ENCODE measurements at places on chromosomes 4 and X.

DNA sequence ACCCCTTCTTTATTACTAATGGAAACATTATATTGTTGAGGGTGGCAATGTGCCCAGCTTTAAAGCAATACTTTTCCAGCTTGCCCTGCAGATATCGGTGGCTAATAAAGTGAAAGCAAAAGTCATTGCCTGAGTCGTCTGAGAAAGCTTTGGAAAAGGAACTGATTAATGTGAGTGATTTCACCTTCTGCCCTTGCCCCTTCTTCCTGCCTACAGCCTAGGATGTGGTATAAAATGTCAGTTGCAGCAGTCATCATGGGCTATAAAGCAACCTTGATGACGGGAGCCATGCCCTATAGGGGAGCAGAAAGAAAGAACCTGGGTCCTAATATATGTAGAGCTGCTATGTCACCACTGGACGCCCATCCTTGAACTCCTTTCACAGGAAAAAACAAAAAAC is 132.4 kb upstream of the USP9X start:
- no peak for DNase-seq

GRCh38 chr4:179196511-179196910 is 1754.3 kb upstream of the AGA start:
- no peak for DNase-seq

- DNase-seq: no peak
Measured at GRCh38 chr4:45693746-45694145, 430.1 kb downstream of the GABRG1 start.

DNA sequence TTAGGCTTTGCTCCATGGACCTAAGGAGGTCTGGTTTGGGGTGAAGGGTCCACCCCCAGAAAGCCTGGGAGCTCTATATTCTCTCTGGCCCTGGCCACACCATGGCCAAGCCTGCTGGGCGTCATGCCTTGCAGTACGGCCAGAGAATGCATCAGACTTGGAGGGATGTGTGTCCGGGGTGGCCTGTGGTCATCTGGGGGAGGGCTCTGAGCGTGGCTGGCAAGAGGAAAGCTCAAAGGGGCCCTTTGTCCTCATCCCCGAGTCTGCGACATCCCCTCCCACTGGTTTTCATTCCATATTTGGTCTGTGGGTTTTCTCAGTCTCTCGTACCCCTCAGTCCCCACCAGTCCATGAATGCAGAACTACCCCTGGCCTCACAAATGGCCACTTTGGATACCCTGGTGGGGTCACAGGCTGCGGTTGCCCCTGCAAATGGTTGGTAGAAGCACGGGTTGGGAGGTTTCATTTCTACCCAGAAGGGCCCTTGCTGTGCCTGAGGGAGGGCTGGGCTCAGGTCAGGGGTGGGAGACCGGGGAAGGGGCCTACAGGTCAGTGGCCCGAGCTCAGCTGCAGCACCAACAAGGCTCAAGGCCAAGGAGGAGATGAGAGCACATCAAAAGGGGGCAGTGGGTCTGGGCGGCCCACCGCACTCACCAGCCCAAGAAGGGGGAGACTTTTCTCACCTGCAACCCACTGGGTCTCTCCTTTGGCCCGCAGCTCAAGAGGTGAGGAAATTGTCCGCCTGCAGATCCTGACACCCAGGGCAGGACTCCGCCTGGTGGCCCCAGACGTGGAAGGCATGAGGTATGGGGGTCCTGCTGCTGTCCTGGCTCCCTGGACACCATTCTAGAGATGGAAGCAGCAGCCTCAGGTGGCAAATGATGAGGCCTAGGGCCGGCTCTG is 30.2 kb downstream of the ZNF185 start:
- DNase-seq: no peak

- no peak for DNase-seq
Measured at GRCh38 chr4:65083076-65083475, 587.2 kb downstream of the EPHA5 start.

DNA sequence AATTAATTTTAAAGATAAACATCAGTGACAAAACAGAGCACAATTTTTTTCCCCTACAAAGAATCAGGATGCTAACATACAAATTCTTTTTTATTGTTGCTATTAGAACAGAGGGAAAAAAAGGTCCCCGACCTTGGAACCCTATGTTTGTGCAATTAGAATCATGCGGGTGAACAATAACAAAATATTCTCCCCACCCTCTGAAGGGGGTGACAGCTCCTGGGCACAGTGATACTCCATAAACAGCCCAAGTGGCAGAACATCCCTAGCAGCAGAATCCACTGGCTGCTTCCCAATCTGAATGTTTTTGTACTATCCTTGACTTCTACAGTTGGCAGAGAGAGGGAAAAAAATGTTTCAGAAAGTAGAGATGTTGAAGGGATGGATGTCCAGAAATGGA is 87.7 kb upstream of the TLL1 start:
- no peak for DNase-seq

DNA sequence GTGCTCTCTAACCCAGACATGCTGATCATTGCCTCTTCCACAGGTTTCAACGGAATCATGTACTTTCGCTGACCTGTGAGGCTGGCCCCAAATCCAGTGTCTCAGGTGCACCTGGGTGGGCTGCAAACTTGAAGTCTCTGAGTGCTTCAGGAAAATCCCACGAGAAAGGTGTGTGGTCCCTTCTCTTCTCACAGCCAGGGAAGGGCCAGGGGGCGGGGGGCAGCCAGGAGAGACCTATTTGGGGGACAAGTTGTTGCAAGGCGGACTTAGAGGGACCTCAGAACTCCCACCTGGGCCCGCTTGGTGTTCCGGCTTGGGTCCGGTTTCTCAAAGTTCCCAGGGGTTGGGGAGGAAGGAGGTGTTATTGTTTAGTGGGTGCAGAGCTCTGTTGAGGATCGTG is 80.0 kb downstream of the HMX1 start:
- DNase-seq: no peak

DNA sequence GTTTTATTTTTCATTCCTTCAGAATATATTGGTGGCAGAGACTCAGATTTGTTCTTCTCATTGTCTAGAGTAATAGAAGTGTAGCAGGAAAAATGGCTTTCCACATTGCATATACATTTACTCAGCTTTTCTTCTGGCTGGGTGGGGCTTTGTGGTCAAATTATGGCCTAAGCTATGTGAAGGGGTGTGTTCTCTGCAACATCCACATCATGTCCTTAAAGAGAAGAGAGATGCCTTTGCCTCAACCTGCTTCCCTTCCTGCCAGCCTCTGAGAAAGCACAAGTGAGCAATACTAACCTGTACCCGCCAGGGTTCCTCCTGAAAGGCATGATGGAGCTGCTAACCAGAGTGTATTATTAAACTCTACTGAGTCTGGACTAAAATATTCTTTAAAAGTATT is 695.6 kb upstream of the FAM241A start:
- no peak for DNase-seq

DNA sequence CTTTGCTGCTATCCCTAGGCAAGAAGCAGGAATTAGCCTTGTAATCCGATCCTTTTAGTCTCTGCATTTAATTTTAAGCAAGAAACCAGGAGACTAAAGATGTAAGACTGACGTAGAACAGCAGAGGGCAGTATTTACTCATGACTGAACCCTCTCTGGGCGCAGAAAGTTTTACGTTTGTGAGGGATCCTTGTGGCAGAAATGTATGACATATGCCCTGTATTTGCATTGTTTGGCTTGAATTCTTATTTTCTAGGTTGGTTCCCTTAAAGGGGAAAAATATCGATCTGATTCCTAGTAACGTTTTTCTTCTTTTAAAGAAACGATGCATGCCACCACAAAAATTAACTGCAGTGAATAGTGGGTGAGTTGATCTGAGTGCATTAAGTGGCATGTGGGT is 1.3 kb upstream of the FAT4 start:
- DNase-seq: no peak

DNA sequence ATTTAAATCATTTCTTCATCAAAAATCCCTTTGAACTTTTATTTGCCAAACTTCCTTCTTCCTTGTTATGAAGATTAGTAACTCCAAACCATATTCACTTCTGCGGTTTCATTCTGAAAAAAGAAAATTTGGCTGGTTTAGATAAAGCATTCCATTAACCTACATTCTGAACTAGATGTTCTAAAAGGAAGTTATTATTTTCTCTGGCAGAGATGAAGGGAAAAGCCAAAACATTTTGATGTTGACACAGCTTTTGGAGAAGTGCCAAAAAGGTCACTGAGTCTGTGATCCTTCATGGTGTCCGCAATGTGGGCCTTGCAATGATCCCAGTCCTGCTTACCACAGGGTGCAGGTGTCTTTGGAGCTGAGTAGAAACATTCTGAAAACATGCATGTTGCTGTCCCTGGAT is 36.0 kb downstream of the CXCL8 start:
- no peak for DNase-seq

- DNase-seq: no peak
Measured at GRCh38 chr4:30268370-30268769, 451.8 kb upstream of the PCDH7 start.

GRCh38 chrX:18927558-18927957 is 56.4 kb downstream of the PHKA2 start:
- DNase-seq: no peak

DNA sequence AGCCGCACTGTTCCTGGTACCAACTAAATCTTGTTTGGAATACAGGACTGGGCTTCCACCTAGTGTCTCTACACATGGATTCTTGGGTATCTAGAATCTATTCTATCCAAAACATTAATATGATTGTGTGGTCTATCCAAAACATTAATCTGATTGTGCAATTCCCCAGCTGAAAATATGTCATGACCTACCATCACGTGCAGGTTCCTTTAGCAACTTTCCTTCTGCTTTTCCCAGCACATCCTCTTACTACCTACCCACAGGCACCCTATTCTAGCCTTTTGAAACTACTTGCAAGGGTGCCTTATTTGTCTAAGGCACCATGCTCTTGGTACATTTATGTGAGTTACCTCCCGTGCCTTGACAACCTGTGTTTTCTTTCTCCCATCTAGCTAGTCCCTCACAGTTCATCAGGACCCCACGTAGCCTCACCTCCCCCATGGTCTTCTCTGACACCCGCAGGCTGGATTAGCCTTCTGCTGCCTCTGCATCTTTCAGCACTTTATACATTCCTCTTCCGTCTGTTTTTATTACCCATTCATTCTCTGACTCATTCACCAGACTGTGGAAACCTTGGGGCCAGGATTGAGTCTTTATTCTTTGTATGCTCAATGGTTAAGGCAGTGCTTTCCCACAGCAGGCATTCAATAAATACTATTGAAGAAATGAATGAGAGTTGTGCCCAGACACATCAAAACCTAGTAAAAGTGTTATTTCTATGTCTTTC is 88.8 kb upstream of the FAM9B start:
- DNase-seq: no peak

- DNase-seq: no peak
Measured at GRCh38 chr4:76923619-76924357, 25.8 kb upstream of the SEPTIN11 start.

GRCh38 chr4:145277011-145277410 is 96.6 kb upstream of the OTUD4 start:
- no peak for DNase-seq

GRCh38 chr4:89511776-89512175 is 204.2 kb upstream of the GPRIN3 start:
- no peak for DNase-seq

DNA sequence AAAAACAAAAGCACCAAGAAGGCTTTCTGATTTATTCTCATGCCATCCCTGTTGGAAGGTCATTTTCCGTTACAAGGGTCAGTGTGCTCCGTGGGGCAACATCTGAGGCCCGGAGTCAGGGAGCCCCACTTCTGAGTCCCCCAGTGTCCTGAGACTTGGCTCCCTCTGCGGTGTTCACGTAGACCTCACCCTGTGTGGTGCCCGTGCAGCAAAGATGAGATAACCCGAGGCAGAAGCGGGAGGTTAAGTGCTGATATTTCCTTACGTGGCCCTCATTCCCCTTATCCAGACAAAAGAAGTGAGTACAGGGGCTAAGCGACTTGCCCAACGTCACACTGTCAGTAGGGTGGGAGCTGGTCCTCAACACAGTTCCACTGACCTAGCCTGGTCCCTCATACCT is 3.5 kb downstream of the JAKMIP1 start:
- no peak for DNase-seq

- DNase-seq: no peak
Measured at GRCh38 chr4:143369552-143369951, 32.9 kb downstream of the GAB1 start.

DNA sequence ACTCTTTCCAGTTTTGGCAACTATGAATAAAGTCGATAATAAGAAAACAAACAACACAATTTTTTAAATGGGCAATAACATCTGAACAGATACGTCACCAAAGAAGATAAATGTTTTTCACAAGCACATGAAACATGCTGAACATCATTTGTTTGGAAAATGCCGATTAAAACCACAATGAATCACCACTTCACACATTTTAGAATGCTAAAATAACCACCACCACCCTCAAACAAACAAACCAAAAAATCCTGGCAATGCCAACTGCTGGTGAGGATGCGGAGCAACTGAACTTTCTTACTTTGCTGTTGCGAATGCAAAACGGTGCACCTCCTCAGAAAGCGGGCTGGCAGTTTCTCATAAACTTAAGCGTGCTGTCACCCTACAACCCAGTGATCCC is 115.9 kb downstream of the NSUN7 start:
- DNase-seq: no peak

DNA sequence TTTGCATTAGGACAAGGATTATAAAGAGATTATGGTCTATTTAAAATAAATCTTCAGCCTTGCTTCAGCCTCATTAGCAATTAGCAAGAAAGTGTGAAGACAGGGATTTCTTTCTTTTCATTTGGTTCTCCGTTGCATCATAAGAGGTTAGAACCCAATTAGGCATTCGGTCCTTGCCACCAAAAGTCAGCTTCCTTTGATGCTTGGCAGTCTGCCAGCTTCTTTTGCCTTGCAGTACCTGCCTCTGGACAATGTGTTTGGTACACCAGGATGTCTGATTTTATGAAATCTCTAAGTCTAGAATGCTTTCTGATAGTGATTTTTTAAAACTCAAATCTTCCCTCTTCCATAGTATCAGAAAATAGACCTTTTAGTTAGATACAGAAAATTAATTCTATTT is 12.4 kb downstream of the SMIM20 start:
- DNase-seq: no peak
